ENCODE measurements at places on chromosomes 6 and 20.
A peak's percentile ranks its signal among the peaks of the same experiment; 100 is the strongest.

DNA sequence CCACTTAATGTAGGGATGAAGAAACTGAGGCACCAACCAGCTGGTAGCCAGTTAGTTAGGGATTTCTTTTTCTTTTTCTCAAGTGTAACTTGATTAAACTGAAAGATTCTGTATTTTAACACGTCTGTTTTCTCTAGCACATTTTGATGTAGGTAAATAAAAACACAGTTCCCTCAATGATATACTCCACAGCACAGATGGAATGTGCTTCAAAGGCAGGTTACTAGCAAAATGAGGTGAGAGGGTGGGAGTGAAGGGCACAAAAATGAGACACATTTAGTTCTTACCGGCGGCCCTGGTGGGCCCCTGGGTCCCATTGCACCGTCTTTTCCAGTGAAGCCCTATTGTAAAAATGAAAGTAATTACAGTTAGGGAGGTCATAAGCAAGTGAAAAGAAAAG, 108.9 kb downstream of the COL12A1 start:
- no peak for DNase-seq

- no peak for DNase-seq
Measured at GRCh38 chr6:124423621-124424020, 538.6 kb upstream of the RNF217 start.

GRCh38 chr6:169555971-169556617, 145.7 kb downstream of the WDR27 start:
- DNase-seq = no peak

DNA sequence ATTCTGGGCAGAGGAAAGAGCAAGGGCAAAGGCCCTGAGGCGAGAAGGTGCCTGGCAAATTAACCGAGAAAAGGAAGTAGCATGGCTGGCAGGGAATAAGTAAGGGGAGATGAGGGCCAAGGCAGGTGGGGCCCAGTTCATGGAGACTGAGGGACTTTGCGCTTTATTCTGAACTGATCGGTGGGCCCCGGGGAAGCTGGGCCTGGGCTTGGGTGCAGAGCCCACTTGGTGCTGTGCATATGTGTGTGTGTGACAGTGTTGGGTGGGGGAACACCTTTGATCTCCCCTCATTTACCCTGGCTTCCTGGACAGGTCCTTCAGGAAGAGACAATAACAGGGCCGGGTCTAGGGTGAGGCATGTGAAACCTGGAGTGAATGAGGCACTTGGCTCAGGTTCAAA, 2.9 kb upstream of the MDFI start:
- DNase-seq = no peak

GRCh38 chr6:159908979-159909378, 18.2 kb downstream of the MAS1 start:
- DNase-seq = no peak

DNA sequence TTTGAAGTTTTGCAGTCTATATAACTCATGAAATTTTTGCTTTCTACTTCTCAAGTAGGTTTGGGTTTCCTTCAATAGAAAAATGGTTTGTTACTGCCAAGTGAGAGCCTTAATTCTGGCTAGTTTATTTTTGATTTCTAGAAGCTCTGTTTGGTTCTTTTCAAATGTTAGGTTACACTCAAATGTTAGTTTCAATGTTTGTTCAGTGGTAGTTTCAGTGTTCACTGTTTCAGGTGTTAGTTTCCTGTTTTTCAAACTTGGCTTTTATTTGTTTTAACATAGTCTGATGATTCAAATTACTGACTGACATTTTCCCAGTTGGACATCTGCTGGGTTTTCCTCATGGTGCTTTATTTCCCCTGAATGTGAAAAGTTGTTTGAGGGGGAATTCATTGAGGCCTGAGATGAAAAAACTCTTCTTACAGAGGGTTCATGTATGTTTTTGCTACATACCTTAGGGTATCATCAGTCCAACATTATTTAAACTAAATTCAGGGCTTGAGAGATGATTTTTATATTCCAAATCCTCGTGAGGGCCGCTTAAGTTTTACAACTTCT, 189.0 kb downstream of the JARID2 start:
- no peak for DNase-seq

- DNase-seq = no peak
Measured at GRCh38 chr20:24771542-24772061, 177.5 kb upstream of the CST7 start.

DNA sequence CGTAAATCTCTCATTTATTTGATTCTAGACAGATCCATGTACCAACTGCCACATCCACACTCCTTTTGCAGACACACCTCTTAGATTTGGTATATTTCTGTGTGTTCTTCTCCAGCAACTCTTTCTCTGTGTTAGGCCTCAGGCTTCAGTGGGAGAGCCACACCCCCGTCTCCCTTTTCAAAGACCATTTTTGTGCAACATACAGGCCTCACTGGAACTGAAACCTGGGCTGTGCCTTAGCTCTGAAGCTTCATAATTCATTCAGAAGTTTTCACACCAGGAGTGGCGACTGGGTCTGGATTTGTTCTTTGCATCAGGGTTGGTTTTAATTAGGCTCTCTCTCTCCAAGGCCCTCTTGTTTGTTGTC, 170.2 kb downstream of the THBS2 start:
- no peak for DNase-seq

DNA sequence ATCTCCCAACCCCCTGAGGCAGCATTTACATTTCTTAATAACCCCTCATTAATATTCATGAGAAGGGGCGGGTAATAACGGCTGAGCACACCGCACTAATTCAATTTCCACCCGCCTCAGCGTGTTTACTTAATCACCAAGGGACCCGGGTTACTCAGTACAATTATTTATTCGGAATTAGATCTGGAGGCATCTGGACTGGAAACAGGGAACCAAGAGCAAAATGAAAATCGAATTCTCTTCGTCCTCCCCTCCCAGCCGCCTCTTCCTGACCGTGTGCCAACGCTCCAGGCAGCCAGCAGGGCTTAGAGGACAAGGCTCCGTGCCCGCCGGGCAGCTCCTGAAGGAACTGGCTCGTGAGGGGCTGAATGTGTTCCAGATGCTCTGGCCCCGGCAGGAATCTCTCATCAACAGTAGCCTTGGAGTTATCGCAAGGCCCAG, 23.5 kb upstream of the CTNNBL1 start:
- DNase-seq = peak; percentile 36

DNA sequence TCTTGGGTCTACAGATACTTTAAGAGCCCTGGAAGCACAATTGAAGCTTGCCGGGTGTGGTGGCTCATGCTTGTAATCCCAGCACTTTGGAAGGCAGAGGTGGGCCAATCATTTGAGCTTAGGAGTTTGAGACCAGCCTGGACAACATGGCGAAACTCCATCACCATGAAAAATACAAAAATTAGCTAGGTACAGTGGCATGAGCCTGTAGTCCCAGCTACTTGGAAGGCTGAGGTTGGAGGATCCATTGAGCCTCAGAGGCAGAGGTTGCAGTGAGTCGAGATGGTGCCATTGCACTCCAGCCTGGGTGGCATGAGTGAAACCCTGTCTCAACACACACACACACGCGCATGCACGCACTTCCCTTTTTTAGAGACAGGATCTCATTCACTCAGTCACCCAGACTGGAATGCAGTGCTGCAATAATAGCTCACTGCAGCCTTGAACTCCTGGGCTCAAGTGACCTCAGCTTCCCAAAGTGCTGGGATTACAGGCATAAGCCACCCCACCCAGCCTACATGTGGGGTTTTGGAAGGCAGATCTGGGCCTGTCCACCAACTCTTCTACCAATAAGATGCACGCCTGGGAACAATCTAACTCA, 182.5 kb upstream of the JARID2 start:
- no peak for DNase-seq

GRCh38 chr20:9353916-9354276, 160.5 kb upstream of the LAMP5 start:
- DNase-seq = no peak

- no peak for DNase-seq
Measured at GRCh38 chr20:4130404-4131189, 115.2 kb upstream of the RNF24 start.

- no peak for DNase-seq
Measured at GRCh38 chr6:19860235-19860877, 23.2 kb downstream of the ID4 start.

DNA sequence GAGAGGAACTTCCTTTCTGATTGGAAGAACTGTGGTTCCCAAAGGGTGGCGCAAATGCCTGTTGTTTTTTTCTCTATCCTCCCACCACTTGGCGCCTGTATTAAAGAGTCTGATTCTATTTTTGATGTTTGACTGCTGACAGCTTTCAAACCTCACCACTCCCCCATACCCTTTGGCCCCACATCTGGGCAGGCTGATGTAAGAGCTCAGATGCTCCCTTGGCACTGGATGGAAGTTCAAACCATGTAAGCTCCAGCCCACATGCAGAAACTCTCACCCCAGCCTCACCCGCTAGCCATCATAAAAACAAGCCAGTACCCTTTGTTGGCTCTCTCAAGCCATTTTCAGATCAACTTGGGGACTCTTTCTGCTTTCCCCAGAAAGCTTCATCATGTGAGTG, 20.0 kb upstream of the TMEM14A start:
- no peak for DNase-seq

- no peak for DNase-seq
Measured at GRCh38 chr6:122894791-122895190, 101.2 kb upstream of the CLVS2 start.

- DNase-seq = no peak
Measured at GRCh38 chr20:49461894-49462620, 20.4 kb downstream of the KCNB1 start.

GRCh38 chr20:43948455-43948854, 33.8 kb downstream of the TOX2 start:
- no peak for DNase-seq

GRCh38 chr20:30816182-30816645, 441.2 kb upstream of the DEFB115 start:
- DNase-seq = no peak

DNA sequence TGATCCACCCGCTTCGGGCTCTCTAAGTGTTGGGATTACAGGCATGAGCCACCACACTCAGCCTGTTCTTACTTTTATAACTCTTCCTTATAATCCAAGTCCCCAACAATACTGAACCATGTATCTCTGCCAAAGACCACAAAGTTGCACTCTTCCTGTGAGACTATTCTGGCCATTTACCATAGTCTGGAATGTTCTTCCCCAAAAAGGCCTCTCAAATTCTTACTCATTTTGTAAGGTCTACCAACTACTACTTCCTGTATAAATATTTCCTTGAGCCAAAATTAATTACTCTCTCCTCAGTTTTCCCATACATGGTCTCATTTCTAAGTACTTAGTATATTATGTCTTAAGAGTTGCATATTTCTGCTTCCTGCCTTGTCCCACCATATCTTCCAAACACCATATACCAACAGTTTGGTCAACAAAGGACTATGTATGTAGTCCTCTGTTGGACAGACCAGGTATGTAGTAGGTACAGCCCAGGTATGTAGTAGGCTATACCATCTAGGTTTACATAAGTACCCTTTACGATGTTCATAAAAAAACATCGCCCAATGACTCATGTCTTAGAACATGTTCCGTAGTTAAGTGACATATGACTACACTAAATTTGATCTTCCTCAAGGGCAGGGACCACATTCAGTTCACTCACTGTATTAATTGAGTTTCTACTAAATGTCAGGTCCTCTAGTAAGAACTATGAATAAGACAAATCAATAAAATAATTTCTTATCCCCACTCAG, 22.0 kb downstream of the RANBP9 start:
- no peak for DNase-seq

DNA sequence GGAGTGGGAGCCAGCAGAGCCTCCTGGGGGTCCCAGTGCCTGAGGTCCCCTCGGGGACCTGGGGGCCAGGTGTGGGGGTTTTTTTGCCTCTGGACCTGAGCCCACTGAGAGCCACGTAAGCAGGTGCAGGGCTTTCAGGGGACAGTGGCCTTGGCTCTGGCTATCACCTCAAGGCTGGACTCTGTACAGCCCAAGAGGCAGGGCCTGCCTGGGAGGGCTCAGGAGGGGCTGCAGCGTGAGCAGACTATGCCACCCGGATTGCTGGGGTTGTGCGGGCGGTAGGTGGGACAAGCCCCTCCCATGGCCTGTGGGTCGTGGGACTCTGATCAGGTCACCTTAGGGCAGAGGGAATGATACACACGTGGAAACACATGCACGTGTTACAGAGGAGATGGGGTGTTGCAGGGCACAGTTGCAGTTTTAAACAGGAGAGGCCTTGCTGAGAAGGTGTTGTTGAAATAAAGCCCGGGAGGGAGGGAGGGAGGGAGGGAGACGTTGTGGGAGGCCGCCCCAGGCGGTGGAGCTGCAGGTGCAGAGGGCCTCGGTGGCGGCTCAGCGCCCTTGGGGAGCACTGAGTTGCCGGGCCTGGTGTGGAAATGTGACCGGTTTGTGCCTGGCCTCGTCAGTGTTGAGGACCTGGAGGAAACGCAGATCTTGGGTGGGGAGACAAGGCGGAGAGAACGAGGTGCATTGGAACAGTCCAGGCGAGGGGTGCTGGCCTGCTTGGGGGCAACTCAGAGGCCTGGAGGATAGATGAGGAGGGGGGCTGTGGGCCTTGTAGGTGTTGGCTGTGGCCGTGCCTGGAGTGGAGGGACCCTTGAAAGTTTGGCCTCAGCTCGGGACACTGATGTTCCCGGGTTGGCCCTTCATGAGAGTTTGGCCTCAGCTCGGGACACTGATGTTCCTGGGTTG, 2.3 kb downstream of the TCEA2 start:
- no peak for DNase-seq

- DNase-seq = no peak
Measured at GRCh38 chr6:44762496-44762895, 375.0 kb downstream of the CDC5L start.

GRCh38 chr6:155224618-155225017, 39.2 kb upstream of the CLDN20 start:
- no peak for DNase-seq
